Cerebellum (tissue), 4 donors: ENCODE measurements at places on chromosomes 7 and 10.

- DNase-seq = no peak
Measured at GRCh38 chr10:122461729-122462532, 578 bp downstream of the HTRA1 start.

GRCh38 chr7:45889367-45890067 is 1.2 kb downstream of the IGFBP1 start:
- no peak for DNase-seq

GRCh38 chr7:99557196-99557607 is 1.2 kb upstream of the ZNF655 start:
- no peak for DNase-seq

DNA sequence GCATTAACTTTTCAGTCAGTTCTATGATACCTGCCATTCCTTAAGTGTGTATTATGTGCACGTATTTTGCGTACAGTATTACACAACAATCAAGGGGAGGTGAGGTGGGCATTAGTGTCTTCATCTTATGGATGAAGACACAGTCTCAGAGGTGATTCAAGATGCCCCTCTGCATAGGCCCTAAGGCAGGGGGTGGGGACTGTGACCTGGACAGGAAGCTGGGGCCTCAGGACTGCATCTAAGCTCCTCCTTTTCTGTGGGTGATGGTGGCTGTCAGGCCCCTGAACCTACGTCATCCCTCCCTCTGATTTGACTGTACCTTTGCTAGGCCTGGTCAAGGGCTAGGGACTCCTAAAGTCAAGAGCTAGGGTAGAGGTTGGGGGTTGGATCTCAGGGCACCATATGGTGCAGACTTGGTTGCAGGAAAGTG is 38.9 kb downstream of the HK1 start:
- DNase-seq = no peak

- no peak for DNase-seq
Measured at GRCh38 chr7:44098092-44099068, 5.8 kb upstream of the AEBP1 start.

GRCh38 chr7:946256-946996 is 8.1 kb downstream of the ADAP1 start:
- DNase-seq = peak; percentile 64

DNA sequence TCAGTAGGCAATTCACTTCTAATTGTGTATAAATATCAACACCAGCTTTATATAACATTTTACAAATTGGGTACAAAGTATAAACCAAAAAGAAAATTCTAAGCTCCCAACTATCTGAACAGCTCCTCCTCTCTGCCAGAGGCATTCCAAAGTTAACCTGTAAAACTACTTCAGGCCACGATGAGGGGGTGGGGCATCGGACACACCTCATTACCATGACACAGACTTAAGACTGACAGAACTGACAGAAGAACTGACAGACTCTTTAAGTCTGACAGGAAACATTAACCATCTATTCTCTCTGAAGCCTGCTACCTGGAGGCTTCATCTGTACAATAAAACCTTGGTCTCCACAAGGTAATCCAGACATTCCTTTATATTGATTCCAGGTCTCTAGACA is 12.3 kb downstream of the ESYT2 start:
- no peak for DNase-seq

DNA sequence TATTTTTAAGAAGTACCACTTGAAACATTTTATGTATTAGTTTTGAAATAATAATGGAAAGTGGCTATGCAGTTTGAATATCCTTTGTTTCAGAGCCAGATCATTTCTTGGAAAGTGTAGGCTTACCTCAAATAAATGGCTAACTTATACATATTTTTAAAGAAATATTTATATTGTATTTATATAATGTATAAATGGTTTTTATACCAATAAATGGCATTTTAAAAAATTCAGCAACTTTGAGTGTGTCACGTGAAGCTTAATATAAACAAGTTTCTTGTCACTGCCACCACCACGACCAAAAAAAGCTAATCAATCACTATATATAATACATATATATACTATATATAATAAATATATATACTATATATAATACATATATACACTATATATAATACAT is 4.8 kb downstream of the IL6 start:
- no peak for DNase-seq

- no peak for DNase-seq
Measured at GRCh38 chr10:129491123-129491734, 24.2 kb downstream of the MGMT start.

DNA sequence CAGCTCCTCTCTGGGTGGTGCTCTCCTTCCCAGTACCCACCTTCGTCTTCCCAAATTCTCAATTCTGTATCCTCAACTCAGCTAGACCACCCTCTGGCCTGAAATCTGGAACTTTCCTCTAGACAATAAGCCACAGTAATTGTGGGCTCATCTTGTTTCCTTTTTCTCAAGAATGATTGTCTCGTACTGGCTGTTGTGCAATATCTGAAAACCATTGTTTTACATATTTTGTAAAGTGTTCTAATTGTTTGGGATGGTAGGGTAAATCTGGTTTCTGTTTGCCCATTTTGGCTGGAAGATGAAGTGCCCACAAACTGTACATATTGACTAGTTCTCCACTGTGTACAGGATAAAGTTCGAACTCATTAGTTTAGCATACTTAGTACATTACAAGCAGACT is 11.3 kb upstream of the NOBOX start:
- no peak for DNase-seq

GRCh38 chr10:62446627-62447026 is 72.5 kb downstream of the ZNF365 start:
- DNase-seq = no peak

- DNase-seq = no peak
Measured at GRCh38 chr7:155233311-155234157, 64.1 kb upstream of the INSIG1 start.

DNA sequence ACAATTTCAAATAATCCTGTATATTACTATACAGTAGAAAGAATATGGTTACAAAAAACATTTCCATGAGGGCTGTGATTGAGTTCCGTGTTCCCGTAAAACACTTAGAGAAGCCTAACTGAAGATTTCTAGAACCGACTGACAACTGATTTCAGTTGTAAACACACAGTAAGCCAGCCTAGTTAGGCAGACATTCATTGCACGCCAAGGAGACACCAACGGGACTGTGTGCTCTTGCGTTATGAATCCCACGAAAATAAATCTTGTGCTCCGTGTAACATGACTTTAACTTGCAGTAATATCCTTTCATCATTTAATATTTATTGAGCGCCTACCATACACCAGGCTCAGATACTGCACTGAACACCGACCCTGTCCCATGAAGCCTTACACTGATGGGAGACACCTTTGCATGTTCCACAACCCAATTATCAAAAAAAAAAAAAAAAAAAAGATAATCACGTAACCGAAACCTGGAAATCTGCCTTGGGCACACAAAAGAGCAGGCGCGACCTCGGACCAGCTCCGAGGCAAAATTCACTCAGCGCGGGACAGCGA is 420 bp upstream of the KLHL7 start:
- no peak for DNase-seq

- no peak for DNase-seq
Measured at GRCh38 chr7:96697822-96698221, 11.8 kb downstream of the SEM1 start.

GRCh38 chr7:70693686-70694433 is 438.1 kb upstream of the GALNT17 start:
- peak; percentile 31 for DNase-seq

- DNase-seq = no peak
Measured at GRCh38 chr7:18400726-18401125, 94.8 kb upstream of the HDAC9 start.

DNA sequence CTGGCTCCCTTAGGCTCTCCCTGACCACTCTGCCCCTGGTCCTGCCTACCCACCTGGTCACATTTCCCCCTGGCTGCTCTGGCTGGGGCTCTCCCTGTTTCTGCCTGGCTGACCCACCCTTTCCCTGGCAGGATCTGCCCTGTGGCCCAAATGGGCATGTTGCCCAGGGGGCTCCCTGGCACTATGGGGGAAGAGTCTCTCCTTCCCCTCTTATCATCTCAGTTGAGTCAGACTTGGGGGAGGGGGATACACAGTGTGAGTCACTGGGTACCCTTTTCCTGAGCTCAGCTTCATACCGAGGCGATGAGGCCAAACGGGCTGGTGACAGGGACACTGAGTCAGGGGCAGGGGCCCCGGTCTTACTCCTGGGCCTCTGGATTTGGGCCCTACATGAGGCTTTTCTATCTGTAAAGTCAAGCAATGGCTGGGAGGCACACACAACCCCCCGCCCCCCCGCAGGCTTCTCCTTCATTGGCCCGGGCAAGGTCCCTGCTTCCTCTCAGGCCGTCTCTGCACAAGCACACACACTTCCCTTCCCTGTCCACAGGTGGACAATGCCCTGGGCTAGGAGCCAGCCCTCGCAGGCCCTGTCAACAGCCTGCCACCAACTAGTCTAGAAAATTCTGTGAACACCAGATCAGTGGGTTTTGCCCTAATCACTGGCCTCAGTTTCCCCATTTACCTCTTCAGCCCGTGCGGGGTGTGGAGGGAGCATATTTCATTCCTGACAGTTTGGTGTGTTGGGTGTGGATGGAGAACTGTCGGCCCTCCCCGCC is 627 bp upstream of the FLNC start:
- DNase-seq = no peak

- peak; percentile 89 for DNase-seq
Measured at GRCh38 chr10:124632064-124632531, 112.1 kb downstream of the FAM53B start.

DNA sequence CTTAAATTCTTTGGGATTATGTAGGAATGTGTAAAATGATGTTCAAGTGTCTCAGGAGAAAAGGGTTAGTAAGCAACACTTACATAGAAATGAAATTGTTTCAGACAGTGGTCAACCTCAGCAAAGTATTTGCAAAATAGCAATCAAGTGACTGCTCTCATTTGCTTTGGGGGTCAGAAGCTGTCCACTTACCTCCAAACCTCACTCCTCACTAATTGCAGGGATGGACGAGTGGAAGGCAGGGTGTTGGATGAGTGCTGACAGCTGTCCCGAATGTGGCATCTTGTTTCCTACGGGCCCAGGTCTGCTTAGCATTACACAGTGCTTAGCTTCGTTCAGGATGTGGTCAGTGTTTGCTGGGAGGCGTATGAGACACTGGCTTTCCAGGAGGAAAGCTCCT is 437.0 kb downstream of the SUGCT start:
- no peak for DNase-seq

GRCh38 chr10:45422207-45422865 is 48.3 kb downstream of the ALOX5 start:
- no peak for DNase-seq

DNA sequence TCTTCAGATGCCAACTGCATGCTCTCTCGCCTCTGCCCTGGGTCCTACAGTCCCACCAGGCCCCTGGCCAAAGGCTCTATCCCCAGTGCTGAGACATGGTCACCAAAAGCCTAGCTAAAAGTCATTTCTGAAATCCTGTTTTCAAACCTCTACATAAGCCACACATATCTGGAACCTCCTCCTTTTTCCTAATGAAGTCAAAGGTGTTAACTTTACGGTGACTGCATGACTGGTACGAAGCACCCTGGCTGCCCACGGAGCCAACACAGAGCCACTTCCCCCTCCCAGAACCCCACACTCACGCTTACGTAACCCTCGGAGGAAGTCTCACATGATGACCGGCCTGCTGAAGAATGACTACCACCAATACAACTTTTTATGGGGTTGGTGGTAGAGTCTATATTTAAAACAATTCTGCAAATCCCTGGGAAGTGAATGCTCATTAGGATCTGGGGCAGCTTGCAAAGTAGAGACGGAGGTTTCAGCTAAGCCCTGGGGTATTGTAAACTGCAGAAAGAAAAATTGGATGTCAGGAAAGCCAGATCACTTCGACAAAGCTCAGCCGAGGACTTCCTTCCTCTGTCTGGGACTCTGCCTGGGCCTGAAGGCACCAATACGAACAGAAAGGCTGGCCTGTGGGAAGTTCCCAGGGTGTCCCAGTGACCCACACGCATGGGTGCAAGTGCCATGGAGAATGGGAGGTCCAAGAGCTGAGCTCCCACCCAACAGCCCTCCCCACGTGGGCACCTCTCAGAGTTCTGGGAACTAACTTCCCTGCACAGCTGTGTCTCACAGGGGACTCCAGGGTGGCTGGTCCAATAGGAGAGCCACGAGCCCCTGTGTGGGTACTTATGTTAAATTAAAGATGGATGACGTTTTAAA is 50.7 kb downstream of the PDGFA start:
- DNase-seq = no peak

- no peak for DNase-seq
Measured at GRCh38 chr10:4082861-4083260, 297.9 kb upstream of the KLF6 start.

DNA sequence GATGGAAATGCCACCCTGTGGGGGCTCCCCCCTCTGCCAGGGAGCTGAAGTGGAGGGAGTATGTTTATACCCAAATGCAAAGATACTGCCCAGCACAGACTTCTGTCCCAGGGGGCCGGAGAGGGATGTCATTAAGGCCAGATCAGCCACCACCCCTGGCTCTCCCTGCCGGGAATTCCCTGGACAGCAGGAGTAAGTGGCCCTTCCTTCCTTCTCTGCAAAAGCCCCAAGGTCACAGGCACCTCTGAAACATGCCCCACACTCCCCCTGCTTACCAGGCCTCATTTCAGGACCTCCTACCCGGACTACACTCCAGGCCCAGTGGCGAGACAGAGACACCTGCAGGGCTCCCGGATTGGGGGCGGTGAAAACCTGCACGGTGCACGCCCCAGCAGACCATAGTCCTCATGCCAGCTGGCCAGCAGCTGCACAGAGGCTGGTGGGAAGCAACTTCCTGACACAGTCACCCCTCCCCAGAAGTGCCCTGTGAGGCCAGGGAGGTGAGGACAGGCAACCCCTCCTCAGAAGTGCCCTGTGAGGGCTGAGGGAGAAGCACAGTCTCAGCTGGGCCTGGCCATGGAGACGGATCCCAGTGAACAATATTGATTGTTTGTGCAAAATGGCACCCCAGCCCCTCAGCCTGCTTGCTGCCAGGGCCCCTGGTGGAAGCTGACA is 33.0 kb upstream of the RET start:
- DNase-seq = no peak

GRCh38 chr10:124162774-124163354 is 69.5 kb upstream of the CHST15 start:
- no peak for DNase-seq

DNA sequence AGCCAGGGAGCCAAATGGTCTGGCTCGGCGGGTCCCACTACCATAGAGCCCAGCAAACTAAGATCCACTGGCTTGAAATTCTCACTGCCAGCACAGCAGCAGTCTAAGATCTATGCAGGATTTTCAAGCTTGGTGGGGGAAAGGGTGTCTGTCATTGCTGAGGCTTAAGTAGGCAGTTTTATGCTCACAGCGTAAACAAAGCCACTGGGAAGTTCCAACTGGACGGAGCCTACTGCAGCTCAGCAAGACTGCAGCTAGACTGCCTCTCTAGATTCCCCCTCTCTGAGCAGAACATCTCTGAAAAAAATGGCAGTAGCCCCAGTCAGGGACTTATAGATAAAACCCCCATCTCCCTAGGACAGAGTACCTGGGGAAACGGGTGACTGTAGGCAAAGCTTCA is 277.6 kb upstream of the PHF14 start:
- DNase-seq = no peak

- peak; percentile 88 for DNase-seq
Measured at GRCh38 chr10:124685261-124685660, 58.9 kb downstream of the FAM53B start.

DNA sequence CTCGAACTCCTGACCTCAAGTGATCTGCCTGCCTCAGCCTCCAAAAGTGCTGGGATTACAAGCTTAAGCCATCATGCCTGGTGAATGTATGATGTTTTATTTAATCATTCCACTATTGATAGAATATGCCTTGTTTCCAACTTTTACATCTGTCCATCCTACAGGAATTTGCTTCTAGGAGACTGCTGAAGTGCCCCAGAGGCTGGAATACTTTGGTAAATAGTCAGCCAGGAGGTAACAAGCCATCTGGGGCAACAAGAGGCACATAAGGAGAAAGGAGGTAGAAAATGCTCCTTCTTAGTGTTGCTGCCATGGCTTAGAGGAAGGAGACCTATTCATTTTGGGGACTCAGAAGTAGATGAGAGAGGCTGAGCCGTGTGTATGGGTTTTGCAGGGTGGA is 14.8 kb downstream of the PLCE1 start:
- DNase-seq = no peak
